ENCODE measurements at places on chromosomes 12 and 14.

DNA sequence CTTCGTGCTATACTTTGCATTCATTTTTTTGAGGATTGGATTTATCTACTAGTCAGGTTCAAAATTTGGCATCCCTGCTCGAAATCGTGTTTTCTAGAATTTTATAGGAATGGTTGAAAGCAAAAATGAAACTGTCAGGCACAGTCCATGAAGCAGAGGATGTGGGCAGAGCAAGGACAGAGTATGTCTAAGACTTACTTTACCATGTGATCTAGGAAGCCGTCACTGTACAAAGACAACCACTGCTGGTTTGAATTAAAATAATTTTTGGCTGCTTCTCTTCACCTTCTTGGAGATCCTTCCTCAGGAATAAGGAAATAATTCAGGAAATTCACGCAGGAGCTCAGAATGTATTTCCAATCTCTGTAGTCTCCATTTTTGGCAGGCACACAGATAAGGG lies 31.6 kb upstream of the SGPP1 start:
- DNase-seq: no peak

DNA sequence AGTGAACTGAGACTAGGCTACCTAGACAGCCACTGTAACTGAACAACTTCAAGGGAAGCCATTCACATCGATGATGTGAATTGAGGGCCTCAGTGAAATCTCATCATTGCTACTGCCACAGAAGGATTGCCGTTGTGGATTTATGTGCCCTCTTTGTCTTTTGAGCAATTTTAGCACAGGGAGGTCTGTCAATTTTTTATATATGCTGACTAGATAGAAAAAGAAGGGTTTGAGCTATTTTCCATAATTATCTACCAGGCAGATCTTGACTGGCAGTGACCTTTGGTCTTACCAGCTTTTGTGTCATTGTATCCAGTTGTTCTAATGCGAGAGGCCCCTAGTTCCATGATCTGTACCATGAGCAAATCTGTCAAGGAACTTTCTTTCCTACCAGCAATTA lies 179.4 kb downstream of the ERC1 start:
- no peak for DNase-seq

DNA sequence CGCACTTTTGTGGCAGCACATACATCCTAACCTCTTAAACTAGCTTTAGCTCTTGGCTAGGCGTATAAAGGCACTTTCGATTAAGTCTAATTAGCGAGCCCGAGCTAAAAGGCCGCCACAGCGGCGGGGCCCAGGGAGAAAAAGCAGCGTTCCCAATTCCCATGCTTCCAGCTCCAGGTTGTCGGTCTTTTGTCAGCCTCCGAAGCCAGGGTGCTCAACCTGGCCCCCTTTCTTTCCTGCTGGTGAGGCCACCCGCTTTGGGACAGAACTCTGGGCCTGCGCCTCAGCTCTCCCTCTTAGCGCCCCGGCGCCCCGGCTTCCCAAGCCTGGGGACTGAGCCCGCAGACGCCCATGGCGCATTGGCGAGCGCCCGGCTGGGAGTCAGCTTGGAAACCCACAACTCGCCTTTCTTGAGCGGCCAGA lies 33.3 kb upstream of the TBX5 start:
- no peak for DNase-seq

DNA sequence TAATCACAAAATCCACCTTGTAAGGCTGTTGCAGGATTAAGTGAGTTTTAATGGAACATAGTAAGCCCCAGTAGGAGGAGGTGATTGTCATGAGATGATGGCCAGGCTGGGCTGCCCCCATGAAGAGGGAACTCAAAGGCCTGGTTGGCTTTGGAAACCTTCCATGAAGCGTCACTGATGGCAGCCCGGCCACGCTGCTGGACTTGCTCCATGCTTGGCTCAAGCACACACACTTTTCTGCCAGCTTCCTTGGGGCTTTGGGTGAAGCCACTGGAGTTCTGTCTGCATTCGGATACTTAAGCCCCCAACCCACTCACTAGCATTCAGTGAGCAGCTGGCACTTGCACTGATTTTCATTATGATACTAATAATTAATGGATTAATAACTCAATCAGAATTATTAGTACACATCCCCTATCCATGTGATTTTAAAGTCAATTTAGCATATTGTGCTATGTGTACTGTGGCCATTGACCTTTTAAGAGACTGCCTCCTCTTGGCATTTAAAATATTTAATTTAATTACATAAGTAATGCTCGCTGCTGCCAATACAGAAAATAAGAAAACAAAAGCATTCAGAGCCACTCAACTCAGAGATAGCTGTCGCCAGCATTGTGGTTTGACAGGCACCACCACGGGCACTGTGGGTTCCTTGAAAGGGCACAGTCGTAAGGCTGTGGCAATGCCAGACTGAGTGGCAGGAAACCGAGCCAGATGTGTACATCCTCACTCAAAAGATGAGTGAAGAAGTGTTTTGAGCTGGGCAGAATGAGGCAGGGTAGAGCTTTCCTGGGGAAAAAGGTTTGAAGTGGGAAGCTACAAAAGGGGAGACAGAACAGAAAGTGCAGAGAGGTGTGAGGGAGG lies 15.9 kb downstream of the KRT85 start:
- DNase-seq: peak; percentile 41

DNA sequence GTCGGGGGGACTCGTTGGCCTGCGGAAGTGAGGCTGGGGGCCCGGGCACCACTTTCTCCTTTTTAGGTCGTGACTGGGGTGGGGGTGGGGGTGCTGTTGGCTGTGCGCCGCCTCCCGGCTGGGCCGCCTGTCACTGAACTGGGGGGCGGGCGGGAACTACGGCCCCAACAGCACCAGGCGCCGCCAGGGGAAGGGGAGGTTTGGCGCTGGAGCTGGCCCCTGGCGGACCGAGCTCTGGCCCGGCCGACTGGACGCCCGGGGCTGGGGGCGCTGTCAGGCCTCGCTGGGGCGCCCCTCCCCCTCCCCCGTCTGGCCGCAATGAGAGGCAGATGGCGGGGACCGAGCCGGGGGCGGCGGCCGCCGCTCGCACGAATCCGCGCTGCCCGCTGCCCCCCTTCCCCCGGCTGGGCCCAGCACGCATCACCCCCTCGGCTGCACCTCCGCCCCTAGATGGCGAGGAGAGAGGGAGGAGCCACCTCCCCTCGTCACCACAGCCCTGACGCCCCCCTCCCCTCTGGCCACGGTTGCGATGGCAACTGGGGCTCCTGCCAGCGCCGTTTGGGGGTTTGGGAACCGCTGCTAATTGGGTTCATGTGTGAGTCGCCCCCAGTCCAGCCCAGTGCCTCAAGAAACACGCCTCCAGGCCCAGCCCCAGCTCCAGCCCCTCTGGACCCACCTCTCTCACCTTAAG lies 723 bp downstream of the NFATC4 start:
- DNase-seq: no peak

GRCh38 chr12:1837541-1838204 lies 17.3 kb downstream of the LRTM2 start:
- DNase-seq: no peak

- no peak for DNase-seq
Observed at GRCh38 chr12:67650388-67651131, 2.0 kb downstream of the DYRK2 start.

- no peak for DNase-seq
Observed at GRCh38 chr14:81465507-81466228, 65.5 kb upstream of the STON2 start.

- no peak for DNase-seq
Observed at GRCh38 chr12:99093166-99093565, 448.1 kb downstream of the APAF1 start.

DNA sequence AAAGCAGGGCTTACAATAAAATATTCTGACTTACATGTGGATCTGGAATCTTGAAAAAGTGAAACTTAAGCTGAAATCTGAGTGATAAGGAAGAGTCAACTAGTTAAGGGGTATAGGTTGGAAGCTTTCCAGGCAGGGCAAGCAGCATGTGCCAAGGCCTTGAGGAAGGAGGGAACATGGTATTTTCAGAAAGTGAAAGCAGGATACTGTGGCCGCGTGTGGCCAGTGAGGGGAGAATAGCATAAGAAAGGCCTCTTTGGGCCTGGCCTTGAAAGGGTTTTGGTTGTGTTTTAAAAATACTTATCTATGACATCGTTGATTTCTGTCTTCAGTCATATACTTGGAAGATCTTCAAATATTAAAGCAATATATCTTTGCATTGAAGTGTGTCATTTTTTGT lies 213.4 kb downstream of the AKAP6 start:
- DNase-seq: no peak

DNA sequence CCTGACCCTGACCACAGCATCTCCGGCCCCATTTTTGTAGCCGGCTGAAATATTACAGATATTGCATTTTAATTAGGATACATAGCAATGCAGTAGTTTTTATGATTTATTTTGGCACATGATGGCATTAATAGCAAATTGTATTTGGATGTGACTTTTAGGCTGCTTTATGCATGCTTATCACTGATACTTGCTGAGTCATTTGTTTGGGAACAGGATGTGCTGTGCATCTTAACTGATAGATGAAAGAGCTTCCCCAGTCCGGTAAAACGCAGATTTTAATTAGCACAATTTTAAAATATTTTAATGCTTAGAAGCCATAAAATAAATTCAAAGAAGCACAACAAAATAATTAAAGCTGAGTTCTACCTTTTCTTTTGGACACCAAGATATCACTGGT lies 90.7 kb downstream of the OTOGL start:
- no peak for DNase-seq

DNA sequence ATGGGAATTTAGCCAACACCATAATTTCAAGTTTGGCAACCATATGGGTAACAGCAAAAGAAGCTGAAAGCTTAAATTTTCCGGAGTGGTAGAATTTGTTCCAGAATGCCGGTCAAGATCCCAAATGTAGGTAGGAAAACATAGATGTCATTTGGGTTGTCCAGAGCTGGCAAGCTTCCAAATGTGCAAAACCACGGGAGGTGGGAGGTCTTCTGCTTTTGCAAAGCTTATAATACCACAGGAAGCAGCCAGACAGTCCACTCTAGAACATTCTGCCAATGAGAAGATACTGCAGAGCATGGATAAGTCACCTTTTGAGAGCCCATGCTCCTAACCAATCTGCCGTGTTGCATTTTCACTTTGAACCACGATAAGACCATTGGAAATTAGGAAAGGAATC lies 26.4 kb upstream of the BATF start:
- DNase-seq: no peak

GRCh38 chr14:64659366-64659765 lies 44.9 kb upstream of the PLEKHG3 start:
- no peak for DNase-seq

GRCh38 chr12:19800884-19801283 lies 361.6 kb downstream of the AEBP2 start:
- no peak for DNase-seq

- no peak for DNase-seq
Observed at GRCh38 chr12:212415-212714, 1.6 kb downstream of the SLC6A12 start.

- DNase-seq: no peak
Observed at GRCh38 chr12:47698055-47698454, 7.8 kb downstream of the RPAP3 start.

DNA sequence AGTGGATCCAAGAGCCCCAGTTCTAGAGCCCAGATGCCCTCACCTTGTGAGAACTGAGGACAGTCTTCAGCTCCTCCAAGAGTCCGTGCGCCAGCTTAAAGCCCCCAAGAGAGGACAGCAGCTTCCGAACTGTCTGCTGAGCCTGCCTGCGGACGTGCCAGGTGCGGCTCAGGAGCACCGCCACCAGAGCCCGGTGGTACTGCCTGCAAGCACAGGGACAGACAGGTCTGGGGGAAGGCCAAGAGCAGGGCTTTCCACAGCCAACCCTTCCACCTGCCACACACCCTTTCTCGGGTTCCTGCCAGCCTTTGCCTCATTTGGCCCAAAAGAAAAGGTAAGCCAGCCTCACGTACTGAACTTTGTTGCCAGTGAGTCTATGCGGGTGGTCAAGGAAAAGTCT lies 30.2 kb downstream of the GCN1 start:
- no peak for DNase-seq
